Adrenal gland (tissue), 19 donors: ENCODE measurements at places on chromosomes 2 and 18. TPM values are rescaled to one million over a fixed set of nuclear protein-coding genes. Genes with fewer than 3 reads are reported as not detected.

GRCh38 chr18:14117606-14118005, 14.6 kb downstream of the ZNF519 start:
- no peak overlapping the region for H3K27ac ChIP-seq
- no peak for DNase-seq
- H3K36me3 ChIP-seq, result no peaks in the 10 kb centered on the region
- no peaks in the 10 kb centered on the region for H3K4me1 ChIP-seq

DNA sequence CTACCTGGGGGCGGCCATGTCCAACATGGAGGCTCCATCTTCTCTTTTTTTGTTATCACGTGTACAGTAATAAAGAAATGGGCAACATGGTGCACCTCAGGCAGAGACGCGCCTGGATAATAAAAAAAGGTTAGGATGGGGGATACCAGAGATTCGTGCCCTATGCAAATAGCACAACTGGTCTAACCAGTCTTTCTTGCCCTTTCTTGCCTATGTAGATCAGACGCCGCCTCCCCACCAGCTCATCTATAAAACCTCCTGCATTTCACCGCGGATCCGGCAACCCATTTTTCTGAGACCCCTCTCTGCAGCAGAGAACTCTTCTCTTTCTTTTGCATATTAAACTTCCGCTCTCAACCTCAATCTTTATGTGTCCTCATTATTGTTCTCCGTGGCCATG, 68.7 kb downstream of the MYL12B start:
- no peaks in the 10 kb centered on the region for H3K4me1 ChIP-seq
- H3K27ac ChIP-seq, result no peak overlapping the region
- no peaks in the 10 kb centered on the region for H3K27me3 ChIP-seq
- no peaks in the 10 kb centered on the region for H3K36me3 ChIP-seq
- DNase-seq, result no peak
- H3K4me3 ChIP-seq, result no peak overlapping the region

Gene SPATA3
- total RNA-seq, result not detected

- H3K27me3 ChIP-seq, result no peaks in the 10 kb centered on the region
- no peak for DNase-seq
- no peak overlapping the region for H3K27ac ChIP-seq
- H3K4me1 ChIP-seq, result no peaks in the 10 kb centered on the region
- no peaks in the 10 kb centered on the region for H3K36me3 ChIP-seq
Observed at GRCh38 chr2:78077633-78078032, 555.5 kb upstream of the LRRTM4 start.

GRCh38 chr2:131022731-131023130, 70.5 kb downstream of the FAM168B start:
- H3K4me1 ChIP-seq, result no peaks in the 10 kb centered on the region
- H3K4me3 ChIP-seq, result no peak overlapping the region
- no peak overlapping the region for H3K27ac ChIP-seq
- no peaks in the 10 kb centered on the region for H3K36me3 ChIP-seq

DNA sequence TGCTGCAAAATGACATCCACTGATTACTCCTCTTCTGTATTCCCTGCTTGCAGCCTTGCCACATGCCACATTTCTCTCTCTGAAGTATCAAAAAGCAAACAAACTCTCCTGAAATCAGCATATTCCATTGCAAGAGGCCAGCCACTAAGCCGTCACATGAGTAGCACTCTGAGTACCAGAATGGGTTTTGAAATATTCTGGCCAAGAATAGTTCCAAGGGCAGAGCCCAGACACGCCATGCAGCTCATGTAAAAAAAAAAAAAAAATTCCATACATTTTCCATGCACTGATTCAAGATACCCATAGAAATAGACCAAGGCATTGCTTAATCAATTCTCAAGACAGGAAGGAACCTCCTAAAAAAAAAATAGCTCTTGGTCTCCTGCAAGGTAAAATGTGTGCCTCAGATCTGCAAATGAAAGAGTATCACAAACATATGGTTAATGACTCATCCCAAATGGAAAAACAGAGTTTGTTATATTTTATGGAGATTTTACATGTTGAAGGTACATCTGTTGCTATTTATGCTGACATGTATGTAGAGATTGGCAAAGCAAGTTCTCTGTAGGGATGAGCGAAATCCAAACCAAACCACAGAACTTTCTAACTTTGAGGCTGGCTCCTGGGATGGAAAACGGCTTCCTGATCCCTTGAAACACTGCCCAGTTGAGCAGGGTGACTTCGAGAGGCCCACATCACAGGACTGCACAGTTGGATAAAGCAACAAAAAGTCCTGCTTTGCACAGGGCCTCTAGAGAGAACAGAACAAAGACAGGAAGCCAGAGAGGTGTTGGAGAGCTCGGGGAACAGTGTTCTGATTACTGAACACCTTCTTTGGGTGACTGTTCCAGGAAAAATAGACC, 346.2 kb downstream of the ZNF521 start:
- no peaks in the 10 kb centered on the region for H3K4me1 ChIP-seq
- H3K27me3 ChIP-seq, result no peaks in the 10 kb centered on the region

DNA sequence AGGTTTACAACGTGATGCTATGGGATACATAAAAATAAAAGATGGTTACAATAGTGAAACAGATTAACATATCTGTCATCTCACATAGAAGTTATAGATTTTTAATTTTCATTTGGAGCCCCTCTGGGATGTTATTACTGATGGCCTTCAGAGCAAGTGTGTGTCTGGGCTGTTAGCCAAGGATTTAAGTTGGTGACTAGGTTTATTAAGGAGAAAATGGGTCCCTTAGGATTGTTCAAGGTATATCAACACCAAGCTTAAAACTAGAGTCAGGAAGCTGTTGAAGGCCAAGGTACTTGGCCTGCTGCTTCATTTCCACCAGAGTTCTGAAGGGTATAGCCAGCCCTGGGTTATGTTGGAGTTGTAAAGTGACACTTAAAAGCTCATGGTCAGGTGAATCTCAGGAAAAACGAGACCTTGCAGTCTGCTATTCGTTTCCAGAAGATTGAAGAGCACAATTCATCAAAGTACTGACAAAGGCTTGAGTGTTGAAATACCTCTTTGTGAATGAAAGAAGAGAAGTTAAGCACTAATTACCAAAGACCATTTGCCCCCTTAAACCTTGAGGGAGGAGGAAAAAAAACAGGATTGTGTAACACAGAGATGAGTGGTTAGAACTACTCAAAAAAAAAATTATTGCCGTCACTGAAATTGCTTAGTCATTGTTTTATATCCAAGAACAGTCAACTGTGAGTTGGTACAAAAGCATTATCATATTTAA, 48.4 kb downstream of the MAP2 start:
- H3K27me3 ChIP-seq, result no peaks in the 10 kb centered on the region
- DNase-seq, result no peak
- H3K27ac ChIP-seq, result no peak overlapping the region
- peaks cover 33% of the 10 kb centered on the region for H3K4me1 ChIP-seq
- H3K4me3 ChIP-seq, result no peak overlapping the region

DNA sequence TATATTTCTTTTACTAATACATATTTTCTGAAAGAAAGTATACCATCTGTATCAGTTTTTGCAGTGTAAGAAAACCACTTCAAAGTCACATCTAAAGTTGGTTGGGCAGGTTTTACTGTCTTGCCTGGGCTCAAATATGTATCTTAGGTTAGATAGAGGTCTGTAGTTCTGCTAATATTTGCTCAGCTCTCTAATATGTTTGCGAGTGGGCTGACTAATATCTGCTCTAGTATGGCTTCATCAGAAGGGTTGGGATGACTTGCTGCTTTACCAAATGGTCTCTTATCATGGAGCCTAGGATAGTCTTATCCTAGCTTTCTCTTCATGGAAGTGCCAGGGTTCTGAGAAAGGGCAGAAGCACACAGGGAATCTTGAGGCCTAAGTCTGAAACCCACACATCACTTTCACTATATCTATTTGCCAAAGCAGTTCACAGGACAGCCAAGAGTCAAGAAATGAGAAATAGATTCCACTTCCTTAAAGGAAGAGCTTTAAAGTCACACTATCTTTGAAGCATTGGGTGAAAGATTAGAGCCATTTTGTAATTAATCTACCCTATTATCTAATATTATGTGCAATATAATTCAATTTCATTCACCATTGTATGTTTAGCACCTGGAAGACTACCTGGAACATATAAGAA, 610.0 kb downstream of the KCNJ3 start:
- no peak for DNase-seq
- H3K27me3 ChIP-seq, result no peaks in the 10 kb centered on the region
- no peak overlapping the region for H3K4me3 ChIP-seq
- no peaks in the 10 kb centered on the region for H3K4me1 ChIP-seq

- H3K27me3 ChIP-seq, result no peaks in the 10 kb centered on the region
- H3K27ac ChIP-seq, result no peak overlapping the region
- DNase-seq, result no peak
- H3K36me3 ChIP-seq, result no peaks in the 10 kb centered on the region
- no peak overlapping the region for H3K4me3 ChIP-seq
Observed at GRCh38 chr2:7262727-7263126, 345.5 kb downstream of the RNF144A start.

DNA sequence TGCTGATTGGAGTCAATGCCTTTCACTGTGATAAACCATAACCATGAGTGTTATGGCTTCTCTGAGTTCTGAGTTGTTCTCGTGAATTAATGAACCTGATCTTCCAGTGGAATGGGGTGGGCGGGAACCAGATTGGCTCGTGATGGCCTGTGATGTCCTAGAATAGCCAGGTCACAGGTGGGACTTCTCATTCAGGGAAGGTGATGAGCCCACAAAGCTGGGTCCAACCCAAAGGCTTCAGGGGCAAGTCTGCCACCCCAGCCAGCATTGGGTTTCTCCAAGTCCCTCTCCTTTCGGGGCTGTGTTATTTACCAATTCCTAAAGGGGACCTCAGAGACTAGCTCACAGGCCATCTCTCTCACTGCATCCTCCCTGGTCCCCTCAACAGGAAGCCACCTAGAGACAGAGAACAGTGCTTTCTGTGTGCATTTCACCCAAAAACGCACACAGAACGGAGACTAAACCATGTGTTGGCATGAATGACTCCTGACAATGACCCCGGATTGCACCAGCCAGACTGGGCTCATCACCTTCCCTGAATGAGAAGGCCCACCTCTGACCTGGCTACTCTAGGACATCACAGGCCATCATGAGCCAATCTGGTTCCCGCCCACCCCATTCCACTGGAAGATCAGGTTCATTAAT, 85.5 kb downstream of the MALT1 start:
- H3K4me1 ChIP-seq, result no peaks in the 10 kb centered on the region
- no peak for DNase-seq
- H3K27ac ChIP-seq, result no peak overlapping the region
